ENCODE measurements at places on chromosomes 7 and 10.

GRCh38 chr7:2503056-2503941 is 16.3 kb upstream of the LFNG start:
- DNase-seq = no peak

- peak; percentile 31 for DNase-seq
Measured at GRCh38 chr10:58028597-58029366, 238.9 kb downstream of the IPMK start.

DNA sequence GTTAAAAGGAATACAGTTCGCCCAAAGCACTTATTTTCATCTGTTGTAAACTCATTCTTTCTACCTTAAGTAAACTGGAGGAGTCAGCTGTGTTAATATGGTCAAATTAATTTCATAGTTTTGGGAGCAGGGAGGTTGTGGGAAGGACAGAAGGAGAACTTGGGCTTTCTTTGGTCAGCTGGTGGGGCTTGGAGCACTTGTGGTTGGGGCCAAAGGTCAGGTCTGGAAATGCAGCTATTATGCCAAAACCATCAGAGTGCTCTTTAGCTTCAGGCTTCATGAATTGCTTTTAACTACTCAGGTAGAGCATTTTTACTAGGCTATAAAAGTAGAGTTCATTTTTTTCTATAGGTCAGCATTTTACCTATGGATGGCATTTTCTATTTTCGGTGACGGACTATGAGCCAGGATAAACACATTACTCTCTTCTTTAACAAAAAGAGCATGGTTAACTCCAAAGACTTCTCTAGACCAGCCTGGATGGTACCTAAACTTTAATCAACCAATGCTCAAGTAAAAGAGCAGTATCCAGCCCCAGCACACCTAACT is 30.0 kb downstream of the STEAP4 start:
- no peak for DNase-seq

DNA sequence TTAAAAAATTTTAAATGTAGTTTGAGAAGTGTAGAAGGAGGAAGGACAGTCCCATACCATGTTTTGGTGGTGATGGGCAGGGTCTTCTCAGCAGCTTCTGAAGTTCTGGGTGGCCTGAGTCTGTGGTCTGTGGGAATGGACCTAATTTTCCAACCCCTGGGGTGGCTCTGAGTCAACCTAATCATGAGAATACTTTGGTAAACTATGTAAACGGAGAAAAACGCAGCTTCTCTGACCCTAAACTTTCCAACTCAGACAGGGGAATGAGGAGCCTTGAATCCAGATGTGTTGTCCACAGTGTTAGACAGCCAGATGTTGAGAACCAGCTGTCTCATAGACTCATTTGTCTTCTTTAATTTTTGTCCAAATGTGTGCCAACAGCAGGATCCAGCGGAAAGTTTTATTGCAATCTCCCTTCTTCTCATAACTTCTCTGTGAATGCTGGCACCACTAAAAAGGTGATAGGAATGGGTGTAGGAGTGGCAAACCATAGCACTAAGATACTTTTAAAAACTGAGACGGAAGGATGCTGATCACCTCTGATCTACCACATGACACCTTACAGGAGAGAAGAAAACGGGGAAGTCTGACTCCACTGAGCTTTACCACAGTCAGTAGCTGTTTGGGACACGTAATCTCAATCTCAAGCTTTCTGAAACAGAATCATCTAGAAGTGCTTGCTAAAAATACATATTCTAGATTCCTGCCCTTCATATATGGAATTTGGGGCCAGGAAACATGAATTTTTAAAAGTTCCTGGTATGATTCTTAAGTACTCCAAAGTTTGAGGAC is 90.5 kb upstream of the PHYHIPL start:
- no peak for DNase-seq

DNA sequence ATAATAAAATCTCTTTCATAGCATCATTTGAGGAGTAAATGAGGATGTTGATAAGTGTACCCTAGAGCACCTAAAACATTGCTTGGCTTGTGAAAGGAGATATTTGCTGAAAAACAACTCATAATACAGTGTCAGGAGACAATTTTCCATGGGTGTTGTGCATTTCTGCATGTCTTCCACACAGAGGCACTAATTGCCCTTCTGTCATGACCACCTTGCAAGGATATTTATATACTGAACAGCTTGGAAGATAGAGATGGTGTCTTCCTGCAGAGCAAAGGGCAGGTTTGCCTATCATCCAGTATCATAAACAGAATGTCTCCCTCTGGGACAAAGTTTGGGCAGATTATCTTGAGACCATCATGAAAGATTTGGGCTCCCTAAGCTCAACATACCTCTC is 495.2 kb upstream of the LRRN3 start:
- DNase-seq = no peak

- DNase-seq = no peak
Measured at GRCh38 chr10:106226828-106227227, 937.7 kb downstream of the SORCS1 start.

DNA sequence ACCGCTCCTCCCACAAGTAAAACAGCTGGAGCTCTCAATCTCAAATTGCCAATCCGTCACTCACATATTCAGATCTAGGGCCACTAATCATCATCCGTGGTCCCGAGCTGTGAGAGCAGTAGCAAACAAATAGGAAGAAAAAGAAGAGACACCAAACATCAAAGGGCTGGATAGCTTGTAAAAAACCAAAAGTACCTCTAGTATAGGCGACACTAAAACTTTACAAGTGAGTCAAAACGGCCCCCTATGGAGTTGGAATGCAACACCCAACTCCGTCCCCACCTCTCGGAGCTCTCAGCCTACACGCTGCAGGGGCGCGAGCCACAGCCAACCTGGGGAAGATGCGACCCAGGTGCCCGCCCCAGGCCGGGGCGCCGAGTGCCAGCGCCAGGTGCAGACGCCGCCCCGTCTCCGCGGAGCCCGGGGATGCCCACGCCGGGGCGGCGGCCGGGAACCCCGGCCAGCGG is 581 bp downstream of the FAM3C start:
- peak; percentile 6 for DNase-seq

- no peak for DNase-seq
Measured at GRCh38 chr7:147089051-147089461, 972.5 kb downstream of the CNTNAP2 start.

GRCh38 chr10:97149079-97149531 is 36.7 kb downstream of the SLIT1 start:
- DNase-seq = no peak

DNA sequence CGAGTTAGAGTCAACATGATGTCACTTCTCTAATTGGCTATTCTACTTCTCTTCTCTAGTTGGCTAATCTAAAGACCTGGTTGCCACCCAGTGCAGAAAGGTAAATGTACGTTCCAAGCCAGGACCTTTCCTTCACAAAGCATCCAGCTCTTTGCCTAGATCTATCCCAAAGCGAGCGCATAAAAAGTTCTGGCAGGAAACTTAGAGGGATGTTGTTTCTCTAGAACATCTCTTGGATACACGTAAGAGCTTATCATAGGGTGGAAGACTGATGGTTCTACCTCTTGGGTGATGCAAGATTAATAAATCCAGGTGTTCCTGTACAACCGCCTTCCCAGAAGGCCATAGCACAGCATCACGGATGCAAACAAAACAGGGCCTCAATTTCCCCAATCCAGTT is at the start of gene TAS2R38:
Gene TAS2R38 (minus strand): TSS at position 101 of the 400 bp plus-strand sequence. CDS start 84 bp downstream, at position 17.
- no peak for DNase-seq
